ENCODE measurements at places on chromosomes 2 and 18. TPM values are rescaled to one million over a fixed set of nuclear protein-coding genes. Genes with fewer than 3 reads are reported as not detected.

The PLCD4 gene
- total RNA-seq = 0.32 TPM

The CNTNAP5 gene
- total RNA-seq = not detected

The TRABD2A gene
- total RNA-seq = 71.9 TPM

The IL1R2 gene
- total RNA-seq = not detected

The GPR45 gene
- total RNA-seq = not detected

The SETBP1 gene
- total RNA-seq = 8.4 TPM

The TUBA4B gene
- not detected for total RNA-seq

DNA sequence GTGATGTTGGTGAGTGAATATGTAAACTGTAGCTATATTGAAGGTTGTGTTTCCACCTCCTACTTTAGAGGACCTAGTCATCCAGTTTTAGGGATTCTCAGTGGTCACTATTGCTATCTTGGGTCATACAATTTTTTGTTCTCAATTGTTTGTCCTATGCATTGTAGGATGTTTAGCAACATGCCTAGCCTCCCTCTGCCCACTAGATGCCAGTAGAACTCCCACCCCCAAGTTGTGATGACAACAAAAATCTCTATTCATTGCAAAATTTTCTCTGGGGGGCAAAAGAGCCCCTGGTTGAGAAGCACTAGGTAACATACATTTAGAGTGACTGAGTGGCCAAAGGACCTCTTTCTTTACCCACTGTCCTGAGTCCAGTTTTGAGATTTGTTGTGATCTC is 87.3 kb downstream of the LRRTM4 start:
- no peak overlapping the region for H3K4me3 ChIP-seq
- no peak overlapping the region for H3K27ac ChIP-seq
- no peaks in the 10 kb centered on the region for H3K4me1 ChIP-seq
- H3K36me3 ChIP-seq = no peaks in the 10 kb centered on the region

DNA sequence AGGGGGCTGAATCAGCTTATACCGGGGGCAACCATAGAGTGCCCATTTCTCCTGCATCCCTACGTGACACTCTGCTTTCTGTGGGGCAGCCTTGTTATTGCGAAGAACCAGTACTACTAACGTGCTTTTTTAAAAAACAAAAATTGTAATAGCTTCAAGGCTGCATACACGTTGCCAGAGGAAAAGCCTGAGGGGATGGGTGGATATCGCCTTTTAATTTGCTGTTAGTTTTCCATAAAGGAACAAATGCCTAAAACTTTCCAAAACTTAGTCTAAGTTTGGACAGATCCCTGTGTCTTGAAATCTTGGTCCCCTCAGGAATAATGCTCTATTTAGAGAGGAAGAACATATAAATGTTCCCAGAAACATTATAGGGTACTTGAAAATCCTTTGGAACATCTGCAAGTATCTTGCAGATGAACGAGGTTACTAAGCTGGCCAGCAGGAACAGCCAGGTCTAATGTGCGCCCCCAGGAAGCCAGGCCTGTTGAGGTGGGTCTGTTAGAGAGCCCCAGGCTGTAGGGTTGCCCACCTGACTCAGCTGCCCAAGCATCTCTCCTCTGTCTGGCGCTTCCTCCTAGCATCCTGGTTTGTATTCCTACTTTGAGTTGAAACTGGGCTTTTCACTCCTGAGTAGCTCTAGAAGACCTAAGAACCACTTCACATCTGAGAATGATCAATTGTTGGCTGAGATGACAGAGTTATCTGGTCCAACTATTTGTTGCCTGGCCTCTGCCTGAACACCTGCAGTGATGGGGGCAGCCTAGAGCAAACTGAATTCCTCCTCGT is 96.9 kb downstream of the TGOLN2 start:
- no peak overlapping the region for H3K27ac ChIP-seq
- H3K4me1 ChIP-seq = no peaks in the 10 kb centered on the region
- H3K36me3 ChIP-seq = no peaks in the 10 kb centered on the region
- H3K27me3 ChIP-seq = peaks cover 13% of the 10 kb centered on the region
- H3K4me3 ChIP-seq = no peak overlapping the region

GRCh38 chr18:49815927-49816326 is 2.6 kb upstream of the ACAA2 start:
- no peaks in the 10 kb centered on the region for H3K27me3 ChIP-seq
- H3K4me1 ChIP-seq = peaks cover 71% of the 10 kb centered on the region
- peak overlapping the region; percentile 98 for H3K4me3 ChIP-seq

DNA sequence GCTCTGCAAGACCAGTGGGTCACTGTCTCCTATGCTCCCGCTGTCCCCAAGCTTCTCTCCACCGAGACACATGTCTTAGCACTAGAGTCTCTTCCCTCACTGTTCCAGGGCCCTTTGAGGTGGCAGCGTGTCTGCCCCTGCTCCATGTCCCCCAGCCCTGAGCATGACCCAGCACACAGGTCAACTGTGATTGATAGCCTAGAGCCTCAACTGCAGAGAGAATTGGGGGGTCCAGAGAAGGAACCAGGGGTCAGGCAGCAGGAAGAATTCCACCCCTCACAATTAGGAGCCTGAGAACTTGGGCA is 54.6 kb upstream of the ODC1 start:
- no peaks in the 10 kb centered on the region for H3K4me1 ChIP-seq
- H3K36me3 ChIP-seq = no peaks in the 10 kb centered on the region
- peaks cover 18% of the 10 kb centered on the region for H3K27me3 ChIP-seq
- DNase-seq = no peak
- no peak overlapping the region for H3K4me3 ChIP-seq
- no peak overlapping the region for H3K27ac ChIP-seq

- H3K27me3 ChIP-seq = no peaks in the 10 kb centered on the region
- H3K36me3 ChIP-seq = no peaks in the 10 kb centered on the region
- H3K4me1 ChIP-seq = no peaks in the 10 kb centered on the region
- H3K4me3 ChIP-seq = no peak overlapping the region
Observed at GRCh38 chr2:179467111-179467510, 202.5 kb upstream of the SESTD1 start.

DNA sequence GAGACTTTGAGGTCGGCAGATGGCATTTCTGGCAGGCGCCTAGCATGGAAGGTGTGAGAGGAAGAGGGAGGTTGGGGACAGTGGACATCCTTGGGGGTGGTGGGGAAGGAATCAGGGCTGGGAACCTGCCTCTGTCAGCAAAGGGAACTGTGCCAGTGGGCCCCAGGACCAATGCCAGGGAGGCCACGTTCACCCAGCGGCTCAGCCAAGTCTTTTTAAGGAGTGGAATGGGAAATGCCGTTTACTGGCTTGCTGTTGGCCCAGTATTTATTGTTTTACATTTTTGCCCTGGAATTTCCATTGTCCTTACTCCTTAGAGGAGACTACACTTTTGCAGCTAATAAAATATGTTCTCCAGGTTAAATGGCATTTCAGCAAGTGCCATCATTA is 135.2 kb downstream of the MCFD2 start:
- no peak for DNase-seq
- no peaks in the 10 kb centered on the region for H3K36me3 ChIP-seq
- no peak overlapping the region for H3K27ac ChIP-seq
- H3K4me3 ChIP-seq = no peak overlapping the region

GRCh38 chr18:7711495-7711894 is 144.4 kb downstream of the PTPRM start:
- no peaks in the 10 kb centered on the region for H3K36me3 ChIP-seq
- H3K4me3 ChIP-seq = no peak overlapping the region
- no peaks in the 10 kb centered on the region for H3K27me3 ChIP-seq
- H3K4me1 ChIP-seq = no peaks in the 10 kb centered on the region
- DNase-seq = no peak
- H3K27ac ChIP-seq = no peak overlapping the region

- DNase-seq = no peak
- no peak overlapping the region for H3K27ac ChIP-seq
- no peaks in the 10 kb centered on the region for H3K27me3 ChIP-seq
- no peak overlapping the region for H3K4me3 ChIP-seq
- no peaks in the 10 kb centered on the region for H3K4me1 ChIP-seq
Observed at GRCh38 chr2:193973781-193974180, 1683.2 kb upstream of the SLC39A10 start.

- no peaks in the 10 kb centered on the region for H3K4me1 ChIP-seq
- H3K27me3 ChIP-seq = peaks cover 25% of the 10 kb centered on the region
- H3K4me3 ChIP-seq = no peak overlapping the region
- no peak overlapping the region for H3K27ac ChIP-seq
Observed at GRCh38 chr2:128710242-128710641, 391.6 kb upstream of the HS6ST1 start.

- H3K27me3 ChIP-seq = no peaks in the 10 kb centered on the region
- no peak overlapping the region for H3K27ac ChIP-seq
- no peaks in the 10 kb centered on the region for H3K36me3 ChIP-seq
- no peaks in the 10 kb centered on the region for H3K4me1 ChIP-seq
- H3K4me3 ChIP-seq = no peak overlapping the region
- DNase-seq = no peak
Observed at GRCh38 chr2:185245806-185246205, 492.8 kb upstream of the FSIP2 start.

DNA sequence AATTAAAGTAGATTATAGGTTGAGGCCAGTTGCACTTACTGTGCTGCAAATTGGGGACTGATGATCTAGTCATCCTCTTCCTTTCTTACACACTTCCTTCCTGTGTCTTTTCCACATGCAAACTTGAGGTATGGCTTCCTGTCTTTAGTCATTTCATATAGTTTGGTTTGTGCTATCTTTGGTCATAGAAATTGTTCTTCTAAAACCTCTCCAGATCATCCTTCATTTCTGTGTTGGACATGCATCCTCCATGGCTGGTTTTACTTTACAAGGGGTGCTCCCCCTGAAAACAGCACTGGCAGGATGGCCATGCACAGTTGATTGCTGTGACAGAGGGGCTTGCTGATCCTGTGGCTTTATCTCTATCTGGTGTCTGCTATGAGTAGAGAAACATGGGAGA is 36.5 kb downstream of the MGAT5 start:
- no peaks in the 10 kb centered on the region for H3K27me3 ChIP-seq
- H3K4me1 ChIP-seq = peaks cover 20% of the 10 kb centered on the region
- DNase-seq = peak; percentile 46
- peaks cover 44% of the 10 kb centered on the region for H3K36me3 ChIP-seq

- DNase-seq = no peak
- peaks cover 6% of the 10 kb centered on the region for H3K4me1 ChIP-seq
Observed at GRCh38 chr18:79642626-79643025, 37.0 kb upstream of the CTDP1 start.

DNA sequence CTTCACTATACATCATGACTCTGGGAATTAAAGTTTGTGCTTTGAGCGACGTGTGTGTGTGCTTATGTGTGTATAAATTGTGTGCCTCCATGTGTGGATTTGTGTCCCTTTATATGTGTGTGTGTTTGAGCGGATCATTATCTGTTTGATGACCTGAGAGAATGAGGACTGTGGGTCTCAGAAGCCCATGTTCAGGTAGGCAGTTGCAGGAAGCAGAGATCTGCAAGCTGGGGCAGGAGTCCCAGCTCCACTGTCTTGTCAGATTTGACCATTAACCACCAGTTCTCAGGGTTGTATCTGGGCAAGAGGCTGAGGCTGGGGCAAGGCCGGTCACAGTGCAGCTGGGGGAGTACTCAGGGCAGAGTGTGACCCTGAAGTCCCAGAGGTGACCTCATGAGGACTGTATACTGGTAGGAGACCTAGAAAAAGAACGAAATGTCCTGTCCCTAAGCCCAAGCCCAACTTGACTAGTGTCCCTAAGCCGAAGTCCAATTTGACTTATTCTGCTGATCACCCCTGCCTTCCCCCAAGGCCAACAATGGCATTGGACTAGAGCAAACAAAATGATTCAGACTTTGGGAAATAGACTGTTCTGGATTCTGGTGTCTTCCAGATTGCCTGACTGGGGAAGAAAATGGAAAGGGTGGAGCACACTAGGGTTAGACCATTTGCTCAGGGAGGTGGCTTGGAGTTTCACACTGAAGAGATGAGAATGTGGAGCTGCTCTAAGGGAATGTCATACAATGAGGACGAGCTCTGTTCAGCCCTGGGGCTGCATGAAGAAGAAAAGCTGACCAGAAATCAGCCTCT is 28.1 kb downstream of the RHOB start:
- no peak for DNase-seq
- no peak overlapping the region for H3K4me3 ChIP-seq
- no peak overlapping the region for H3K27ac ChIP-seq
- no peaks in the 10 kb centered on the region for H3K4me1 ChIP-seq

GRCh38 chr2:58157754-58158153 is 83.4 kb downstream of the FANCL start:
- H3K27ac ChIP-seq = no peak overlapping the region
- no peak for DNase-seq
- H3K4me1 ChIP-seq = no peaks in the 10 kb centered on the region
- no peak overlapping the region for H3K4me3 ChIP-seq
- H3K27me3 ChIP-seq = no peaks in the 10 kb centered on the region
- H3K36me3 ChIP-seq = peaks cover 56% of the 10 kb centered on the region

DNA sequence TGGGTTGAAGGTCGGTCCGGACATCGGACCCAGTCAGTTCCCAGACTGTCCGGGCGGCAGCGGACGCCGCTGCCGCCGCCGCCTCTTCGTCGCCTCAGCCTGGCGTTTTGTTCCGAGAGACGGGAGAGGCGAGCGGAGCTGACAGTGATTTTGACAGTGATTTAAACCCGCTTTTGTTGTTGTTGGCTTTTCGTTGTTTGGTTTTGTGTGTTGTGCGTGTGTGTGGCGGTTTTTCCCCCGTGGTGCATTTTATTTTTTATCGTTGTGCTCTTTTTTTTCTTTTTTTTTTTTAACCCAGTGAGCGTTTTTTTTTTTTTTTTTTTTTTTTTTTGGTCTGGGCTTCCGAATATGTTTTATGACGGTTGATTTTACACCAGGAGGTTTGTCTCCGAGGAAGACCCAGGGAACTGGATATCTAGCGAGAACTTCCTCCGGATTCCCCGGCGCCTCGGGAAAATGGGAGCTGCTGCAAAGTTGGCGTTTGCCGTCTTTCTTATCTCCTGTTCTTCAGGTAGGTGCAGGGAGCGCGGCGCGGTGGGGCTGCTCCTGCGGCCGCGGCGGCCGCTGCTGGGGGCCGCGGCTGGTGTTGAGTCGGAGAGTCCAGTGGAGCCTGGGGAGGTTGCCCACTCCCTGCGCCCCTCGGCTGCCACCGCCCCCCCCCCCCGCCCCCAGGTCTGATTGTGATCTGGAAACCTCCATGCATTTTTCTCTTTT is at the start of gene ACVR2A:
Gene ACVR2A, plus strand, starts transcription at position 333 of the 714 bp plus-strand sequence. Its CDS starts 124 bp downstream, at position 457.
- H3K27ac ChIP-seq = peak within 1 kb of the TSS; percentile 78
- peak within 1 kb of the TSS; percentile 86 for H3K4me3 ChIP-seq
- H3K4me1 ChIP-seq = peaks cover 30% of the 10 kb centered on the region
- peaks cover 62% of the 10 kb centered on the region for H3K27me3 ChIP-seq
- H3K36me3 ChIP-seq = peaks cover 2% of the 10 kb centered on the region
- peak; percentile 46 for DNase-seq
